ENCODE measurements at places on chromosomes 13 and 19.

GRCh38 chr19:55152017-55152416 lies 3.0 kb upstream of the TNNT1 start:
- DNase-seq = no peak

GRCh38 chr13:83878691-83879430 lies 3.4 kb downstream of the SLITRK1 start:
- DNase-seq = no peak

GRCh38 chr13:42495751-42496150 lies 78.2 kb upstream of the TNFSF11 start:
- DNase-seq = no peak

GRCh38 chr19:8423817-8424223 lies 10.7 kb downstream of the MARCHF2 start:
- DNase-seq = no peak

DNA sequence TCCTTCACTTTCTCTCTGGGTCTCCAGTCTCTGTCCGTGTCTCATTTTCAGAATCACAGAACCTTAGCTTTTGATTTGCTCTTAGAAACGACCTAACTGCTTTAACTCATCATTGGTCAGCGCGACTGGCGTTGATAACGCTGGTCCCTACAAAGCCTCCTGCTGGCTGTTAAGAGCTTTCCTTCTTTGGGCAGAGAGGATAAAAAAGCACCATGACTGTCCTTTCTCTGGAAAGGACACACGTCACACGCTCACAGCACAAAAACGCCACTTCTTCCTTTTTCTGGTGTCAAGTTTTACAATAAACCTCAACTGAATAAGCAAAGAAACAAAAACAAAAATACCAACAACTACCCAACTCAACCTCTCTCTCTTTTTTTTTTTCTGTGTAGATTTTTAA lies 1.7 kb upstream of the KLK12 start:
- DNase-seq = no peak

DNA sequence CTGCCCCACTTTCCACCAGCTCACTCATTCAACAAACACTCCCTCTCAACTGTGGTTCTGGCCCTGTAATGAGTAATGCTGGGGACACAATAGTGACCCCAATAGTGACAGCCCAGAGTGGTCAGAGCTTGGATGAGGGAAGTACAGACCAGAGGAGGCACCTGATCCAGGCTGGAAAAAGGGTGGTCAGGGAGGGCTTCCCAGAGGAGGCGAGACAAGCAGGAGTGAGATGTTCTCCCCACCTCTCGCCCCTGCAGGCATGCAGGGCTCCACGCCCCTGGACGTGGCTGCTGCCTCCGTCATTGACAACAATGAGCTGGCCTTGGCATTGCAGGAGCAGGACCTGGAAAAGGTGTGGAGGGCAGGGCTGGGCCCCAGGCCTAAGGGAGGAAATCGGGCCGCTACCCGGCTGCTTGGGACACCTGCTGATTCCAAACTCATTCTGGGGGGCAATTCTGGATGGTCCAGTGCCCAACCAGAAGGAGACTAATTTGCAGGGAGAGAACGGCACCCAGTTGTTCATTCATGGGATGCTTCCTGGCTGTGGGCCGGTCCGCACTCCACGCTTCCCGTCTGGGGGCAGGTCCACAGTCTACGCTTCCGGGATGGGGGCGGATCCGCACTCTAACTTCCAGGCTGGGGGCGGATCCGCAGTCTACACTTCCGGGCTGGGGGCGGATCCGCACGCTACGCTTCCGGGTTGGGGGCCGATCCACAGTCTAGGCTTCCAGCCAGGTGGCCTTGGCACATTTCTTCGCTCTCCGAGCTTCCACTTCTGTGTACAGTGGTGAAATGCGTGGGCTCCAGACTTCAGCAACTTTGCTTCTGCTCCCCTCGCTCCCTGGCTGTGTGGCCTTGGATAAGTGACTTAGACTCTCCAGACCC lies 63.4 kb downstream of the RYR1 start:
- no peak for DNase-seq

GRCh38 chr19:16525751-16526481 lies 16.3 kb downstream of the CHERP start:
- no peak for DNase-seq

DNA sequence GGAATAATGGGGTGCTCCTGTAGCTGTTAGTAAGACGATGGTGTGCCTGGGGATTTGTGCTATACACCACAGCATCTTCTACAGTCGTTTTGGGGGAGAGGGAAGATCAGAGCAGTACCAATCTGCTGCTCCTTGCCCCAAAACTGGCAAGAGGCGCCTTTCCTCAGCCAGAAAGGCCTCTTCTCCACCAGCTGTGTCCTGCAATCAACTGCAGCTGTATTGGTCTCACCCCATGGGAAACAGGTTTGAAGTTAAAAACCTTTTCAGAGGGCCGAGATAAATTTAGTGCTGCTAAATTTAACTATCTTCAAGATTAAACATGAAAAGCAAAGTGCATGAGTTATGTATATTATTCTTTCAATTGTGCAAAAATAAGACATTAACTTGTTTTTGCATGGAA lies 1.2 kb upstream of the RNASEH2B start:
- no peak for DNase-seq

GRCh38 chr19:14088634-14089411 lies 1.7 kb downstream of the SAMD1 start:
- DNase-seq = no peak

GRCh38 chr19:51417107-51417809 lies at the start of gene SIGLEC10:
Gene SIGLEC10 (minus strand): TSS chr19:51417642. CDS start chr19:51417581, 61 bp downstream.
- DNase-seq = no peak

- DNase-seq = peak; percentile 82
Observed at GRCh38 chr19:11587302-11587974, 9.8 kb upstream of the ZNF627 start.

DNA sequence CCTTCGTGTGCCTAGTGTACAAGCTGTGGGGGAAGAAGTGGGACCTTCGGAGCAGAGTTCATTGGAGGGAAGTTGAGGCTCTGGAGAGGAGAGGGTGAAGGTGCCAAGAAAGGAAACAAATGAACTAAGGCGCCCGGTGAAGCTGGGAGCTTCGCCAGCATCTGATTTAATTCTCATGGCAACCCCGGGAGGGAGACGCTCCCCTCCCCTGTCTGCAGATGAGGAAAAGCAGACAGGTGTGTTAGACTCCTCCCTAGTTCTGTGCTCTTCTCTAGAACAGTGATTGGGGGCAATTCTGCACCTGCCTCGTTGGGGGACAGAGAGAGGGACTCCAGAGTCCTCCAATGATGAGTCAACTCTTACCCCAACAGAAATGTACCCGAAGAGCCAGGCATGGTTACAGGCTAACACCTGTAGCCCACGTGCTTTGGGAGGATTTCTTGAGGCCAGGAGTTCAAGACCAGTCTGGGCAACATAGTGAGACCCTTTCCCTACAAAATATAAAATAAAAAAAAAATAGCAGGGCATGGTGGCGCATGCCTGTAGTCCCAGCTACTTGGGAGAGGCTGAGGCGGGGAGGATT lies 4.2 kb downstream of the SSC5D start:
- no peak for DNase-seq

GRCh38 chr13:62583466-62583865 lies 1167.8 kb upstream of the PCDH20 start:
- DNase-seq = no peak

- DNase-seq = no peak
Observed at GRCh38 chr19:45539459-45539858, 32.2 kb downstream of the VASP start.

DNA sequence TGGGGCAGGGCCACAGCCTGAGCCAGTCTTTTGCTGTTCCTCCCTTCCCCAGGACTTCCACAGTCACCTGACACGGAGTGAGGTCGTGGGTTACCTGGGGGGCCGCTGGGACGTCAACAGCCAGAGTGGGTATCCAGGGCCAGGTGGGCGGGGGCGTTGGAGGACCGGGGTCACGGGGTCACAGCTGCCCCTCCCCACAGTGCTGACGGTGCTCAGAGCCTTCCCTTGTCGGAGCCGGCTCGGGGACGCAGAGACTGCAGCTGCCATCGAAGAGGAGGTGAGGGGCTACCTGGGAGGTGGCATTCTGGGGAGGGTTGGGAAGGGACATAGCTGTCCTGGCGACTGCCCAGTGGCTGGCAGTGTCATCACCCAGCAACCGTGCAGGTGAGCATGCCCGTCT lies 11.5 kb downstream of the MPND start:
- no peak for DNase-seq

- DNase-seq = peak; percentile 99
Observed at GRCh38 chr19:2061495-2062388, 10.7 kb upstream of the MKNK2 start.
